ENCODE measurements at places on chromosomes 13 and 19.

DNA sequence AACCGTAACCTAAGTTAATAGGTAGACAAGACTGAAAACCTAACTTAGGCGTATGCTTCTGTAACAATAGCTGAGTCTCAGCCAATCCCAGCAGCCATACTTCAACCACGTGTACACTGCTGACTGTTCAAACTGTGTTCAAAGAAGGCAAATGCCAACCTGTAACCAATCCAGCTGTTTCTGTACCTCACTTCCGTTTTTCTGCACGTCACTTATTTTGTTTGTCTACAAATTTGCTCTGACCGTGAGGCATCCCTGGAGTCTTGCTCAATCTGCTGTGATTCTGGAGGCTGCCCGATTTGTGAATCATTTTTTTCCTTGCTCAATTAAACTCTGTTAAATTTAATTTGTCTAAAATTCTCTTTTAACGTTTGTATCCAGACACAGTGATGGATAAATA is 59.2 kb downstream of the EDNRB start:
- no peak for DNase-seq

- DNase-seq: no peak
Observed at GRCh38 chr13:74128156-74128767, 5.9 kb downstream of the KLF12 start.

GRCh38 chr13:73259061-73260017 is 200.5 kb downstream of the KLF5 start:
- no peak for DNase-seq

DNA sequence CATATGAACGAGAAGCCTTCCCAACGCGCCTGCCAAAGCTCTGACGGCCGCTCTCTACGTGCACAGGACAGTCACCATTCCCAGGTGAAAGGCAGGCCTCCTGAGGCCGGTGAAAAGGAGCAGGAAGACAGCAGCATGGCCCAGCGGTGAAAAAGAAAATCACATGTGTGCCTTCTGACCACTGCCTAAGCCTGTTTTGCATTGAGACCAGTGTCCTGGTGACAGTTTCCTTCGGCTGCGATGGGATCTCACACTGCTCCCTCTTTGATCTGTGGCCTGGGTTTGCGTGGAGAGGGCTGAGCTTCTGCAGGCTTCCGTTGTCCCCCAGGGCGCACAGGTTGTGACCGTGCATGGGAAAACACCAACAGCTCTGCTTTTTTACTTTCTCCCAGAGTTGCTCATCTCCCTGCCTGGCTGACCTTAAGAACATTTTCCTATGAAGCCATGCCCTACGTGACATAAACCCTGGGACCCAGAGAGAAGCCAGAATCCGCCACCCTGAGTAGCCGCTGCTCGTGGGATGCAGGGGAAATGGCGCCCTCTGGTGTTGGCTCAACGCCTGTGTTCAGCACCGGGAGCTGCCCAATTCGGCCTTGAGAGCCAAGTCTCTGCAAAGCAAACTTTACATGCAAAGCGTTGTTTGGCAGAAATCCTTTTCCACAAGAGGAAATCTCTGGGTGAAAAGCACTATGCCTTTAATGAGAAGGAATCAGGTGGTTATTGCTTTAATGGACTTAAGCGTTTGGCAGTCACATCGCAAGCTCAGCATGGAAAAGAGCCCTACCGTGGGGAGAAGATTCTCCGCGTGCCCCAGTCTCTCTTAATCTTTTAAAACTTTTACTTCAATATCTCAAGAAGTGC is 112.2 kb upstream of the GPR12 start:
- peak; percentile 82 for DNase-seq

DNA sequence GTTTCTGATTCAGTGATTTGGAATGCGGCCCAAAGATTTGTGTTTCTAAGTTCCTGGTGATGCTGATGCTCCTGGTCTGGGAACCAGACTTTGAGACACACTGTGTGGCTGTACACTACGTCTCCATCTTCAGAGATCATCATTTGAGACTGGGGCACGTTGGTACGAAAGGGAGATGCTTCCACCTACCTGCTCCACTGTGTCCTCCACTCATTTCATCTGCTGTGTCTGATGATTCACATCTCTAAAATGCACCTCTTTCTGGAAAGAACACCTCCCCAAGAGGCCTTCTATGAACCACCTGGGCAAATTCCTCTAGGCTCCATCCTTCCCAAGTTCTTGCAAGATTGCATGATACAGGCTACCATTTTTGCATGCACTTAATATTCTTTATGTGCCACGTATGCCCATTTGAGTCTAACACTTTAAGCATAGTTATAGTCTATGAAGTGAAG is 58.6 kb downstream of the ERCC5 start:
- DNase-seq: no peak

- DNase-seq: no peak
Observed at GRCh38 chr13:99639126-99639525, 137.9 kb downstream of the TM9SF2 start.

DNA sequence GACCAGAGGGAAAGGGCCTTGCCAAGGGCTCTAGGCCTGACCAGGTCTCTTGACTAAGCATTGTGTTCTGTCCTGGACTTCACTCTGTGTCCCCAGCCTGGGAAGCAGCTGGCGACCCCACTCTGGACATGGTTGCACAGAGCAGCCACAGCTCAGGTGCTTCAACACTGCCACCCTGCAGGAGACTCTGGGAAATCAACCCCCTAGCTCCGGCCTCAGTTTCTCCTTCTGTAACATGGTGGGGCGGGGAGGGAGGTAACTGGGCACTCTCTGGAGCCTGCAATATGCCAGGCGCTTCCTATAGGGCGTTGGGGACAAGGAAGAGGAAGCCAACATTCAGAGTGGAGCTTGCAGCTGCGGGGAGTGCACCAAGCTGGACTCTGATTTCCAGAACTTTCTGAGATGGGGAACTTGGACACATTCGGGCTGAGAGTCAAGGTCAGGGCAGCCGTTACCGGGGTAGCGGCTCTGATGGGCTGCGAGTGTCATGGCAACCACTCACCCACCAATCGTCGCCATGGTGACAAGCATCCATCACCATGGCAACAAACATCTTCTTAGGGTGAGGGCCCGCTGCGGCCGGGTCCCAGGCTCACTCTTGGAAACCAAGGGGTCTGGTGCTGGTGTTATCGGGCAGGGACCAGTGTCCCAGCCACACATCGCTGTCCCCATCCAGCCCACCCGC is 12.8 kb downstream of the F2RL3 start:
- no peak for DNase-seq

GRCh38 chr19:5172859-5173630 is 167.6 kb downstream of the PTPRS start:
- DNase-seq: no peak

GRCh38 chr19:14089662-14090508 is 666 bp downstream of the SAMD1 start:
- DNase-seq: peak; percentile 77

GRCh38 chr13:35198613-35199200 is 256.6 kb downstream of the NBEA start:
- DNase-seq: no peak

- DNase-seq: no peak
Observed at GRCh38 chr13:60679131-60679530, 282.1 kb downstream of the TDRD3 start.

GRCh38 chr13:41034881-41035280 is 15.8 kb upstream of the ELF1 start:
- peak; percentile 45 for DNase-seq

- no peak for DNase-seq
Observed at GRCh38 chr13:95452375-95452774, 100.1 kb upstream of the CLDN10 start.

DNA sequence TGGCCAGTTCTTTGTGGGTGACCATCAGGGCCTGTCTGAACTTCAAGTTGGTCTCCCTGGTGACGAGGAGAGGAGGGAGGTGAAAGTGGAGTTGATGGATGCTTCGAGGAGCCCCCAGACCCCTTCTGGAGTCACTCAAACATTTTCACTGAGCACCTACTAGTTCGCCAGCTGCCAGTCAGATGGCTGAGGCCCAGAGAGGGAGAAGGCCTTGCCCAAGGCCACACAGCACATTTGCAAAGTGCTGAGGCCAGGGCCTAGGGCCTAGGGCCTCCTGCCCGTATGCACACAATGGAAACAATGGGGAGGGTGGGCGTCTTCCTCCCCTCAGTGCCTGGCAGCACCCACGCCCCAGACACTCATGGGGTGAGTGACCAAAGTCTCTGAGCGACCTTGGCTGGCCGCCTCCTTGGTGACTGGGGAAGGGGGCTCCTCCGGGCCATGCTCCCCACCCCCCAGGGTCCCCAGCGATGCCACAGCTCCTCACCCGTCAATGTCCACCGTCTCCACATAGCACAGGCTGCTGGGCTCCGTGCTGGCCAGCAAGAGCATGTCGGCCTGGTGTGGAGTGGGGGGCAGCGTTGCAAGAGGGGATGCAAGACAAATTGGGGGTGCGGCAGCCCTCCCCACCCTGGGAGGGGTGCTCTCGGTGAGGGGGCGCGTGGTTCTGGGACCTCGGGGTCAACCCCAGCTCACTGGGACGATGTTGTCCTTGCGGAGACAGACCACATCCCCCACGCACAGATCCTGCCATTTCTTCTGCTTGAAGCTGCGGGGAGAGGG is 6.5 kb downstream of the ATP8B3 start:
- DNase-seq: no peak

DNA sequence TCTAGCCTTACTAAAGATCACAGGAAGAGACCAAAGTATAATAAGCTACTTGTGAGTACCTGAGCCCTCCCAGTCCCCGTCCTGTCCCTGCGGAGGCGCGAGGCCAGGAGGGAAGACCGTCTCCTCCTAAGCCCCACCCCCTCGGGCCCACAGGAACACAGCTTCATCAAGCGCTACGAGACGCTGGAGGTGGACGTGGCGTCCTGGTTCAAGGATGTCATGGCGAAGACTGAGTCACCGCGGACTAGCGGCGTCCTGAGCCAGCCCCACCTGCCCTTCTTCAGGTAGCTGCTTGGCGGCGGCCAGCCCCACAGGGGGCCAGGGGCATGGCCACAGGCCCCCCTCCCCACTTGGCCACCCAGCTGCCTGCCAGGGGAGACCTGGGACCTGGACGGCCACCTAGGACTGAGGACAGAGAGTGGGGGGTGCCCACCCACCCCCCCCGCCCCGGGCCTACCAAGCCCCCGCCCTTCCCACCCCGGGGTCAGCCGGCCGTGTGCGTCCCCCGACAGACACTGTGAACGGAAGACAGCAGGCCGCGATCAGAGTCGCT is 2.4 kb upstream of the TGFBR3L start:
- no peak for DNase-seq

Data from hematopoietic multipotent progenitor cell treated with erythropoietin and hydrocortisone succinate and interleukin-3 and kit ligand, for 4 days (in vitro differentiated cells).